HT-29 (cell line): ENCODE measurements at places on chromosomes 5 and 9. TPM values are rescaled to one million over a fixed set of nuclear protein-coding genes. Genes with fewer than 3 reads are reported as not detected.

The MYO10 gene
- 39.2 and 40.2 TPM in 2 replicates for total RNA-seq

The KCNV2 gene
- not detected in 2 replicates for total RNA-seq

The PTGES gene
- total RNA-seq = 0.41 and 0.94 TPM in 2 replicates

DNA sequence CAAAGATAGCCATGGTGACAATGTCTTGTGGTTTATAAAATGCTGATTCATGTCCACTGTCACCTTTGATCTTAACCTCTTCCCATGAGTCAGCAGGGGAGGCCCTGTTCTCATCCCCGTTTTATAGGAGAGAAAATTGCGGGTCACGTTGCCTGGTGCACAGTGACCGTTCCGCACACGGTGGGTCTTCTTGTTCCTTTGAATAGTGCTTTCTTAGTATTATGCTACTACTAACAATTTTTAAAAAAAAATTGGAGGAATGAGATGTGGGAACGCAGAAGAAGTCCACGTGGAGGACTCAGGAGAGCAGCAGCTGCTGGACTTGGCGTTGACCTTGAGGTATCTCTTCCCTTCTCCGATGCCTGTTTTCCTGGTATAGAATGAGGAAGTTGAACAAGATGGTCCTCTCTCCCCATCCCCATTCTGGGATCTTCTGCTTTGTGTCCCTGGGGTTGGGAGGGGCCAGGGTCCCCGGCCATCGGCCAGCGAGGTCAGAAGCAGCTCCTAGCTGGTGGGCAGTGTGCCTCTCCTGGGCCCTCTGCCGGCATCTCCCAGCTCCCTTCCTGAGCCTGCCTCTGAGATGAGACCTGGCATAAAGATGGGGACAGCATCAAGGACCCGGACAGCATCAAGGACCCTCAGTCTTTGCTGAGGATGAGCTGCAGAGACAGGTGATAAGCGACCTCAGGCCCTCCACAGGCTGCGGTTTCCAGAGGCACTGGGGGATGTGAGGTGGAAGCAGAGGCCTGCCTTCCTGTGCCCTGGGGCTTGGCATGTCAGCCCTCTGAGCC lies 143.9 kb downstream of the C9orf50 start:
- no peak for DNase-seq

DNA sequence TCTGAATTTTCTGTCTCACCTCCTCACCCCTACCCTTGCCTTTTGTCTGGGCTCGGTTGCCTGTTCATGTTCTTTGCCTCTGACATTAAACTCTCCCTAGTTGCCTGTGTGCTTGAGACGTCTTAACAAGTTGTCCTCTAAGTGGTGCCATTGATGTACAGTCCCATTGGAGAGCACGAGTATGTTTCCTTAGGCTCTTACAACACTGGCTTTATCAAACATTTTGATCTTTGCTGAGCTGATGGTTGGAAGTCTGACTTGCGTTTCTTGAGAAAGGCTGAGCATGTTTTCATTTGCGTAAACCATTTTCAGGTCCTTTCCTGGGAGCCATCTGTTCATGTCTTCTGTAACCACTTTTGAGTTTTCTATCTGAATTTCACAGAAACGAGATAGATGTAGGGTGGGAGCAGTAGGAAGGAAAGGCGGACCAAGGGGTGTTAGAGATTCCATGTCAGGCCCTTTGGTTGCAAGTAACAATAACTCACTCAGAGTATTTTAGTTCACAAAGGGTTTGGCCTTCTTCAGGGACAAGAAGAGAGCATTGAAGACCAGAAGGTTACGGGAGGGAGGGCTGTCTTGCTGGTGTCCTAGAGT lies 35.4 kb downstream of the OTULIN start:
- no peak for DNase-seq

DNA sequence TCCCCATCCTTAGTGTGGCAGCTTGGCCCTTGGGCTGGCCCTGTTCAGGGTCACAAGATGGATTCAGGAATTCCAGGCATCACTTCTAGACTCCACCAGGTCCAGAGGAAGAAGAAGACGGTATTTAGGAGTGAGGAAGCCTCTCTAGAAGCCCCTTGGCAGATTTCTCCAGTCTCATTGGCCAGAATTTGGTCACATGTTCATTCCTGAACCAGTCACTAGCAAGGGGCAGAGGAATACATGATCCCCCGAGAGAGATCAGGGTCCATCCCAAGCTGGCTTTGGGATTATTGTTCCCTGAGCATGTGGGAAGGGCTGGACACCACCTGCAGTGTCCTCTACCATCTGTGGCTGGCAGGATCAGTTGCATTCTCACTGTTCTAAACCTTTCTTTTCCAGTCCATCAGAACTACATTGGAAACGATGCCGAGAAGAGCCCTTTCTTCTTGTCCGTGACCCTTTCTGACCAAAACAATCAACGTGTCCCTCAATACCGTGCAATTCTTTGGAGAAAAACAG lies 48.5 kb downstream of the GARNL3 start:
- no peak for DNase-seq

- no peak for DNase-seq
Observed at GRCh38 chr5:171537070-171537849, 117.8 kb downstream of the FGF18 start.

The PRR7 gene
- 69.3 and 86.7 TPM in 2 replicates for total RNA-seq

DNA sequence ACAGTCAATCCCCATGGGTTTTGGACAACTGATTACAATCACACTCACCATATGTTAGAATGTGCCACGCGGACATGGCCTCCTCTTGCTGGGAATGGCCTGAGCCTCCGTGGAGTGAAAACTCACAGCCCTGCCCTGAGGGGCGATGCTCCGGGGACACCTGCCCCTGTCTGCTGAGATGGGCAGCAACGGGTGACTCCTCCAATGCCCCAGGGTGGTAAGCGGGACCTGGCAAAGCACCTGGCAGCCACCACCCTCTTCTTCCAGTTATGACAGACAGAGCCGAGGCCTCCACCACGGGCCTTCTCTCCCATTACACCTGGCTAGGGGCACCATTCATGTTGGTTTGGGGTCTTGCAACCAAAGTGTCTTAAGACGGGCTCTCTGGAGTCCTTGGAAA lies 94.9 kb upstream of the COL5A1 start:
- DNase-seq = no peak

- no peak for DNase-seq
Observed at GRCh38 chr9:83651558-83651957, 28.6 kb downstream of the IDNK start.

DNA sequence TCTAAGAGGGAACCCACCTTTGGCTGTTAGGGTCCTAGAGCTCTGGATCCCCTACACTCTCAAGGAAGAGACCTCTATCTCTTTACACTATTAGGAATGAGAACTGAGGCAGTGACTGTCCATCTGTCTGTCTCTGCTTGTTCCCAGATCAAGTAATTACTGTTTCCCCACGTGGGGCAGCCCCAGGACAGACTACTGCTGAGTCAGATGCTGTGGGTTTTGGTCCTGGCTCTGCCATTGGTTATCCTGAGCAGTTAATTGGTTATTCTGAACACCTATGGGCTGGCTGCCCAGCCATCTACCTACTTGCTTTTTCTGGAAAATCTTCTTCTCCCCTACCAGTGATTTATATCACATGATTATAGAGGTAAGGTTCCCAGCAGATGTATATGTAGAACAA lies 33.3 kb downstream of the FBXO10 start:
- no peak for DNase-seq

The ZFP37 gene
- not detected in 2 replicates for total RNA-seq

DNA sequence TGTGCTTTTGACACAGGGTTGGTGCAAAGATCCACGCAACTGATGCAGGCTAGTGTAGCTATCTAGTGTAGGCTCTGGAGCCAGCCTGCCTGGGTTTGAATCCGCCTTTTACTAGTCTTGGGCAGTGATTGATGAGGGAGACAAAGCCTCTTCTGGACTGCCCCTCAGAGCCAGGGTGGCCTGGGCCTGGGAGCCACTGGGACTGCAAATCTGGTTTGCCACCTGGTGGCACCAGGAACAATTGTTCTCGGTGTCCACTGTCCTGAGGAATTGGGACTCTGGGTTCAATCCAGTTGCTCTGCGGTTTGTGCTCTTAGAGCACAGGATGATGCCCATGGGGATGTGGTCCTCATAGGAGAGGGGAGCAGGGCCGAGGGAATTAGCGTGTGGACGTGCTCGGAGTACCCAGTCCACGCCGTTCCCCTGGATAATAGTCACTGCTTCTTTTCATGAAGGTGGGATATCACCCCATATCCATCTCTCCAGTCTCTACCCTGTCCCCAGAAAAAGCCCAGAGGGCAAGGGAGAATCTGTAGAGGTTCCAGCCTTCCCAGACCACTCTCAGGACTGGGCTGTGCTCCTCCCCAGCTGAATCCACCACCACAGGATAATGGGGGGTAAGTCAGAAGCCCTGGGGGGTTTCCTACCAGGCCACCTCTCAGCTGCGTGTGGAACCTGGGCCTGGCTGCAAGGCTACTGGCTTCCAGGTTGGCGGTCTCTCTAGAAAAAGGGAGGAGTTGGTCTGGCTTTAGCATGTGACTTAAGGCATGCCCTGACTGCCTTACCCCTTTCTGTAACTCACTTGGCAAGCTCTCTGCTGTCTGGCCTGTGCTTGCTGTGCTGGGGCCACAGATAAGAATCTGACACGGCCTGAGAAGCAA lies 1.9 kb downstream of the B4GALT7 start:
- peak; percentile 39 for DNase-seq

DNA sequence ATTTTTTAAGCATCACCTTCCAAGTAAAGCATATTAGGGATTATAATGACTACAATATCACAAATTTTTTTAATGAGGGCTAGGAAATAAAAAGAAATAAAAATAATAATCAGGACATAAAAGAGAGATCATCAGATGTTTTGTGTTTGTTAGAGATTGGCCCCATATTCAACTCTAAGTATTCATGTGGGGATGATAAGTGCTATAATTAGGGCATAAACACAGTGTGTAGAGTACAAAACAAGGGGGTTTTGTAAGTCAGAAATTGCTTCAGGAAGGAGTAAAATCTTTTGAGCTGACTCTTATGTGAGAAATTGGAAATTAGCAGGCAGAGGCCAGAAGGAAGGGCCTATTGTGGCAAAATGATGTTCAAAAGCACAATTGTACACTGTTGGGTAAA lies 127.3 kb downstream of the STARD4 start:
- DNase-seq = no peak

The LCN9 gene
- not detected in 2 replicates for total RNA-seq

GRCh38 chr5:105554568-105555169 lies 1992.1 kb upstream of the NUDT12 start:
- no peak for DNase-seq

DNA sequence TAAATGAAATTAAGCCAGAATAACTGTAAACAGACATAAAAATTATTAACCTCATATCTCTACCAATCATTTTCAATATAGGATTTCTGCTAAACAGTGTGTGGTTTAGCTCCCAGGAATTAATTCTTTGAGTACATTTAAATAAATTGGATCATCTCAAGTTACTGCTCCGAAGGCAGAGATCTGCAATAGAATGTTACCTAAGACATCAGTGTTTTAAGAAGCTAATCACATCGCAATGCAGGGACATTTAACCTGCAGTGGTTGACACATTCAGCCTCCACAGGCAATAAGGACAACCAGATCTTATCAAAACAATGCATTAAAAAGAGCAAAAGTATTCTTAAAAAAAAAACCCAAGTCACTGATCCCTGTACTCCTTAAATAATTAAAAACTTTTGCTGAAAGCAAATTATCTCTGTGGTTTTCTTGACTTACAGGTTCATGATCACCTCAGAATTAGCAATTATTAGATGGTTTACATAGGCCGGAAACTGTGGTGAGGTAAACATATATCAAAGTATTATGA lies 45.7 kb downstream of the PRDM6 start:
- DNase-seq = no peak

DNA sequence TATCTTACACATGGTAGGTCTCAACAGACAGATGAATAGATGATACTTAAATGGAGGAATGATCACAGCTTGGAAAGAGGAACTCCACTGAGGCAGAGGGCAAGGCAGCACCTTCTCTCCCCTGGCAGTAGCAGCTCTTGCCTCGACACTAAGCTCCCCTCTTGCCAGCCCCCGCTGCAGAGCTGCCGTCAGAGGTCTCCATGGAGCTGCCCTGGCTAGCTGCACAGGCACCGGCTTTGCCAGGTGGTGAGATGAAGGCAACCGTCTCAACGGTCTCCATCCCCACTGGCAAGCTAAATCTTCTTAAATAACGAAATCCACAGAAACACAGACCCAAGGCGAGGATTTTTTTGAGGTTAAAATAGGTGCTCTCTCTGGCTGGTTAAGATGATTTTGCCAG lies 81.2 kb downstream of the CRB2 start:
- no peak for DNase-seq

DNA sequence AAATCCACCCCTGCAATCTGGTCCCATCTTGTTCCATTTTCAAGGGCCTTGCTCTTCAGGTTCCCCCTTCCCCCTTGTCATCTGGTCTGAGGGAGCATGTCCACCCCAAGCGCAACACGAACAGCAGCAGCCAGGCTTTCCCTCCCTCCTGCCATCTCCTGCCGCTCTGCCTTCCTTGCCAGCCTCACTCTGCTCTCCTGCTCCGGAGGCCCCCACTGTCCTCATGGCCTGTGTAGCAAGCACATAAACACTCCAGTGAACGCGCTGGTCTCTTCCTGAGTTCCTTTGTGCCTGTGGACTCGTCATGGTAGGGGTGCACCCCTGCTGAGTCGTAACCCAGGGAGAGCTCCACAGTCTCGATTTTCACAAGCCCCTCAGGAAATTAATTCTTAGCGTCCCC lies 29.9 kb downstream of the TENT4A start:
- no peak for DNase-seq

The ALDH1A1 gene
- 329 and 383 TPM in 2 replicates for total RNA-seq

- no peak for DNase-seq
Observed at GRCh38 chr5:17180864-17181723, 36.3 kb upstream of the BASP1 start.

DNA sequence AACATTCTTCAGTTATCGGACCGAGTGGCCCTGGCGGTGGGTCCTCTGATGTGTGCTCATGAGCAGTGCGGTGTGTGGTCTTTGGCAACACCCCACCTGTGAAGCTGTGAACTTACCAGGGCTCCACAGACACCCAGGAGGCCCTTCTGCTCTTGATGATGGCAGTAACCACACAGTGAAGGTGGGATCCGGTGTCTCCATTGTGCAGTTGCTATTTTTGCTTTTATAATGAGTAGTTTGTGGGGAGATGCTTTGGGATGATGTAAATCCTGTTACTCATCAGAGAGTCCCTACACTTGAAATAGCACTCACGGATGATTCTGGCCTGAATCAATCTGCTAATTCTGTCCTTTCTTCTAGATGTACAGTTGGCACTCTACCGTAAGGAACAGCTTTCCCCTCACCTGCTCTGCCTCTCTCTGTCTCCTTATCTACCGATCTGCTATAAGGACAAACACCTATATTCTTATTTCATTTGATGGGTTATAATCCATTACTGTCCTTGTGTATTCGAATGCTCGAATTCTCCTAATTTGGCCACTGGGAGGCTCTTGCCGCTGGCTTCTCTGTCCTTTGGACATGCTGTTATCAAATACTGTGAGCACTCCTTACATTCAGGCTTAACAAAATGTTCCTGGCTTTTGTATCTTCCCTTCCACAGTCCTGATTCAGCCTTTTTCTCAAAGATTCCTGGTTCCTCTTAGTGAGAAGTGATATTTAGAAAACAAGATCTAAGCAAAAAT lies 20.2 kb downstream of the ATPSCKMT start:
- peak; percentile 29 for DNase-seq

The KIF12 gene
- 36.4 and 41.0 TPM in 2 replicates for total RNA-seq

The MZB1 gene
- 0.25 TPM in 1 of 2 replicates, not detected in the other for total RNA-seq

- DNase-seq = no peak
Observed at GRCh38 chr5:32003981-32004380, 170.1 kb downstream of the GOLPH3 start.

- no peak for DNase-seq
Observed at GRCh38 chr5:36537724-36538123, 68.7 kb upstream of the SLC1A3 start.

The NR2F1 gene
- total RNA-seq = 19.7 and 24.5 TPM in 2 replicates

The PIK3R1 gene
- 31.3 and 33.4 TPM in 2 replicates for total RNA-seq
